A172 (cell line): ENCODE measurements at places on chromosomes 5 and 9. TPM values are rescaled to one million over a fixed set of nuclear protein-coding genes. Genes with fewer than 3 reads are reported as not detected.

- DNase-seq = no peak
Measured at GRCh38 chr5:109997161-109997560, 307.4 kb downstream of the MAN2A1 start.

GRCh38 chr5:113057557-113057984, 81.0 kb downstream of the DCP2 start:
- DNase-seq = no peak

- DNase-seq = no peak
Measured at GRCh38 chr5:36355516-36355915, 53.8 kb upstream of the RANBP3L start.

DNA sequence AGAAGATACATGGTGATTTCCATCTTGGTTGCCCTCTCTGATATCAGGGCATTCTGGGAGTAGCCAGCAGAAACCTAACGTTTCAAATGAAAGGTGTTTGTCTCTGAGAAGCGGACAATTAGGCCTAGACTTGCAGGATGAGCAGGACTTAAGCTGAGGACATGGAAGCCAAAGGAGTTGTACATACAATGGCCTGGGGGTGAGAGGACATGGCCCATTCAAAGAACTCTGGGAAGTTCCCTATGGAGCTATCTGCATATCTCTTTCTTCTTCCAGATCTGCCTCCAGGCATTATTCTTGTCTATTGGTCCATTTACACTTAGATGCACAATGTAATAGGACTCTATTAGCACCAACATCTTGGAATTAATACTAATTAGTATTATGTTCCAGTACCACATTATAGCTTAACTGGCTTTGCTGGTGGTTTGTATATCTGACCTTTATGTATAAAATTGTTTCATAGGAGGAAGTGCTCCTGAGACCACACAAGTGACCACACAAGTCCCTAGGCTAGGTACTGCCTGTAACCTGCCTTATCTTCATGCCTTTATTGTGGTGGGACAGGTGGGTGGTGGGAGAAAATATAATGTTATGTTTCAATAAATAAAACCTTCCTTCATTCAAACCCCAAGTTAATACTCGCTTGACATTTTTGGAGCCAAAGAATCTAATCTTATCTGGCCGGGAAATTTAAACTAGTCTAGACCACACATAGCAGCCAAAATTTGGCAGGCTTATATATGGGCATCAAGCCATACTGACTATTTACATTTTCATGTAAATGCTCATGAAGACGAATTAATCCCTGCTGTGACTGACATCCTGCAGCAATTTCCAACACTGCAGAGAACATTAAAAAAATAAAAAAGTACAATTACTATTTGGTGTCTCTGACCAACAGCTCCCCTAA, 52.1 kb upstream of the EQTN start:
- DNase-seq = no peak

The PHF19 gene
- 47.0 and 47.8 TPM in 2 replicates for total RNA-seq

The PHF24 gene
- 0.05 TPM in 1 of 2 replicates, not detected in the other for total RNA-seq

The ADRB2 gene
- 0.17 and 0.45 TPM in 2 replicates for total RNA-seq

The PDGFRB gene
- total RNA-seq = 33.5 and 55.9 TPM in 2 replicates

The TAF1L gene
- total RNA-seq = 0.02 and 0.05 TPM in 2 replicates

The SLC25A46 gene
- 109 and 112 TPM in 2 replicates for total RNA-seq

The SPATA31C2 gene
- not detected in 2 replicates for total RNA-seq
